ENCODE measurements at places on chromosomes 4 and X.
A peak's percentile ranks its signal among the peaks of the same experiment; 100 is the strongest.

GRCh38 chr4:37717576-37717975 lies 31.4 kb upstream of the RELL1 start:
- DNase-seq: peak; percentile 47

GRCh38 chr4:169900241-169900845 lies 125.9 kb downstream of the MFAP3L start:
- DNase-seq: no peak

GRCh38 chr4:142497606-142498005 lies 348.5 kb downstream of the INPP4B start:
- peak; percentile 37 for DNase-seq

DNA sequence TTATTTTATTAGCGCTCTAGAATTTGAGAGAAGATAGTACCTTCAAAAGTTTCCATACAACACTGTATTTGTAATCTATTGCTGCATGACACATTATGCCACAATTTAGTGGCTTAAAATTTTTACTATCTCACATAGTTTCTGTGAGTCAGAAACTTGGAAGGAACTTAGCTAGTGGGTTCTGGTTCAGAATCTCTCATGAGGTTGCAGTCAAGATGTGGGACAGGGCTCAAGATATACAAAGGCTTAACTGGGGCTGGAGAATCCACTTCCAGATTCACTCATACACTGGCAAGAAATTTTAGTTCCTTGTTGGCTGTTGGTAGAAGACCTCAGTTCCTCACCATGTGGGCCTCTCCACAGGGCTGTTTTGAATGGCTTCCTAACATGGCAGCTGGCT lies 11.5 kb upstream of the C4orf54 start:
- peak; percentile 22 for DNase-seq

- no peak for DNase-seq
These were observed 64.2 kb upstream of the HGFAC start for GRCh38 chr4:3377557-3377956.

DNA sequence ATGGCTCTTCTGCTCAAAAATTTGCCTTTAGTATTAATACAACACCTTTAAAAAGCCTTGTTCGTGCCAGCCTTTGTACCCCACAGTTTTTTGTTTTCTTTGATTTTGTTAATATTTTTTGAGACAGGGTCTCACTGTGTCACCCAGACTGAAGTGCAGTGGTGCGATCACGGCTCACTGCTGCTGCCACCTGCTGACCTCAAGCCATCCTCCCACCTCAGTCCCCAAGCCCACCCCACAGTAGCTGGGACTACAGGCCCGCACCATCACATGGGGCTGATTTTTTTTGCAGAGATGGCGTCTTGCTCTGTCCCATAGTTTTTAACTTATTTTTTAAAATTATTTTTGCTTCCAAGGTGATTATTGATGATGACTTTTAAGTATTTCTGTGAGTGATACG lies 134.0 kb downstream of the HTR2C start:
- no peak for DNase-seq

GRCh38 chr4:188780028-188780427 lies 640.8 kb downstream of the TRIML1 start:
- DNase-seq: no peak

DNA sequence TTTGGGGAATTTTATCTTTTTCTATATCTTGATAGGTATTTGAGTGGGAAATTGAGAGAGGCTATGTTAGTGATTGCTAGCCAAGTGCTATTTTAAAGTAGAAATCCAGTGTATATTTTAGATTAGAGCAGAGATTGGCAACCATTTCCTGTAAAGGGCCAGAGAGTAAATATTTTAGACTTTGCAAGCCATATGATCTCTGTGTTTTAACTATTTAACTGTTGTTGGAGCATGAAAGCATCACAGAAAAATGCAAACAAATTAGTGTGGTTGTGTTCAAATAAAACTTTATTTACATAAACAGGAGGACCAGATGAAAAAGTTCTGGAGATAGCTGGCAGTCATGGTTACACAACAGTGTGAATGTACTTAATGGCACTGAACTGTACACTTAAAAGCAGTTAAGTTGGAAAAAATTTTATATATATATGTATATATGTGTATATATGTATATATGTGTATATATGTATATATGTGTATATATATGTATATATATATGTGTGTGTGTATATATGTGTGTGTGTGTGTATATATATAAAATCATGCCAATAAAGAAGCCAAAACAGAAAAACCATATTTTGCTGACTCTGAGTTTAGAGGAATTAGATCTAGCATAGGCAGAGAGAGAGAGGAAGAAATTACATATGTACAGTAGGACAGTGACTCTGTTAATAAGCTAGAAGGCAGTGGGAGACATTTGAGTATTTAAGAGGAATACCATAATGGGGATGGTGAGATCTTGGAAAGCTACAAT lies 83.4 kb downstream of the TMEM164 start:
- DNase-seq: peak; percentile 79

- DNase-seq: no peak
These were observed 199.5 kb upstream of the HS3ST1 start for GRCh38 chr4:11628093-11628725.

- DNase-seq: no peak
These were observed 399.0 kb downstream of the GBA3 start for GRCh38 chr4:23091711-23092110.

GRCh38 chr4:38024206-38024509 lies 64.0 kb downstream of the PTTG2 start:
- no peak for DNase-seq

DNA sequence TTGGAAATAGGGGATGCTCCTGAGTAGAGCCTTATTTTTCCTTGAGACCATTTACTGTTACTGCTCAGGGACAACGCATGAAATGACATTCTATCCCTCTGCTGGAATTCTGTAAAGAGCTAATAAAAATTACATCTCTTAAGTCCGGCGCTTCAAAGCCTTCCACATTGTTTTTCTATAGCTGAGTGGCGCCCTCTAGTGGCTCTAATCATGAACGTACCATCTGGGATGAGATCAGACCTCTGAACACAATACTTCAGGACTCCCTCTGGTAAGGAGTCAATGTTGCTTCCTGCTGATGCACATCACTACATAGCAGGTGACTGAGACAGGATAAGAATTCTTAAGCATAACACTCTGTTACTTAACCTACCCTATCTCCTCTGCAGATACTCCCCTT lies 6.0 kb downstream of the HMGN5 start:
- peak; percentile 57 for DNase-seq

DNA sequence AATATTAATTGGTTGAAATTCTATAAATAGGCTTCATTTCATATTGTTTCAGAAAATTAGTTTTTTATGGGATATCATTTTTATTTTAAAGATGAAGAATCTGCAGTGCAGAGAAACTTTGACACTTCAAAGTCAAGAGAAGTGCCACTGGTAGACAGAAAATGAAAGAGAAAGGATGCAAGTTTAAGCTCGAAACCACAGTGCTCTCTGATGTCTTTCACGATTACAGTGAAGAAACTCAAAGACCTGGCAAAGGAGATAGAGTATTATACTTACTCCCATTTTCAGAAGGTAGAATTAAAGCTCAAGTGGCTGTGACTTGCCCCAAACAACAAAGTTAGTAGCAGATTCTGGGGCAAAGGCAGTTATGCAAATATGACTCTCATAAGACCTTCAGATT lies 745.4 kb downstream of the TECRL start:
- no peak for DNase-seq

DNA sequence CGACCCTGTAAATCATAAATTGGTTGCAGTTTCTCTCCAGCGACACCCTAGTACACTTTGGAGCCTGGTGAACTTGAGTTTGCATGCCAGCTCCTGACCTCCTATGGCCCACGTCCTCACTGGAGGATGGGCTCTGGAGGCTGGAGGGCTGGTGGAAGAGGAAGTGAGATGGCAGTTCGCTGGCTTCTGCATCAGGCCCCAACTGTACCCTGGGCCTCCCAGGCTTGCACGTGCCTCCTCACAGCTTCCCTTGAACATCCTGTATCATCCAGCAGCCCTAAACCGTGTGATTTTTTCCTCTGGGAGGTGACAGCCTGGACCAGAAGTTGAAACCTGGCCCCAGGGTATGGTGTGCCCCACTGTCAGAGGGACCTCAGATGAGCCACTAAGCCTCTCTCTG lies 78.5 kb downstream of the HTRA3 start:
- DNase-seq: no peak

- no peak for DNase-seq
These were observed 85.7 kb upstream of the SPIN4 start for GRCh38 chrX:63436865-63437264.

DNA sequence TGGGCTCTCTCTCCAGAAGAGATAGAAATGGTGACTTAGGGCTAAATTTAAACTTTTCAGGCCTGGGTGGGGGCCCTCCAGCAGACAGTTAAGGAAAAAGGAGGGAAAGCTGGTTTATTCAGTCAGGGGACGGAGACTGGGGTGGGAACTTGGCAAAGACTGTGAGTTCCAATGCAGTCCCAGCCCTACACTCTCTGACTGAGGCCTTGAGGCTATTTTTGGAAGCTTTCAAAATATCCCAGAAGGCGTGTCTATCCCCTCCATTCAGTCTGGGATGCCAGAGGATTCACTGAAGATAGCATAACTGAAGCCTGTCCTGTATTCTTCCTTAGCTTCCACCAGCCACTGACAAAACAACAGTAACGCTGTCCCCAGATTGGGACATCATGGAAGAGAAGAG lies 32.1 kb upstream of the MSN start:
- DNase-seq: peak; percentile 84

- no peak for DNase-seq
These were observed 18.1 kb downstream of the PIR start for GRCh38 chrX:15475021-15475420.

All from EH (cell line).